Kidney (tissue), 22 donors: ENCODE measurements at places on chromosomes 11 and 22. TPM values are rescaled to one million over a fixed set of nuclear protein-coding genes. Genes with fewer than 3 reads are reported as not detected.

DNA sequence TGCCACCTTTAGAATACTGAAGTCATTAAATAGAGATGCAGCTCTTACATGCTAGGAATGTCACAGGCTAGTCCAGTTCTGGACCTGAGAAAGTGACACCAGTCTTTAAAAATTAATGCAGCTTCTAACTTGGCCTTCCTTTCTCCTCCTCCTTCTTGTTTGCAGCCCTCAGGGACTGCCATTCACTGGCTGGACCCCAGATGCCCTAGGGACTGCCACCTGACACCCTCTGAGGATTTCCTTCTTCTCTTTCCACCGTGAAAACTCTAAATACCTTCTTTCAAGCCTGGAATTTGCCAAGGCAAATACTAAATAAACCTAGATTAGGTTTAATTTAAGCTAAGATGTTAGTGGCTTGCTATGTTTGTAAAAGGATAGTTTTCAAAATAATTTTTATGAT, 78.4 kb downstream of the MUC15 start:
- DNase-seq = no peak

GRCh38 chr11:2583605-2583958, 116.2 kb downstream of the KCNQ1OT1 start:
- DNase-seq = peak; percentile 68

DNA sequence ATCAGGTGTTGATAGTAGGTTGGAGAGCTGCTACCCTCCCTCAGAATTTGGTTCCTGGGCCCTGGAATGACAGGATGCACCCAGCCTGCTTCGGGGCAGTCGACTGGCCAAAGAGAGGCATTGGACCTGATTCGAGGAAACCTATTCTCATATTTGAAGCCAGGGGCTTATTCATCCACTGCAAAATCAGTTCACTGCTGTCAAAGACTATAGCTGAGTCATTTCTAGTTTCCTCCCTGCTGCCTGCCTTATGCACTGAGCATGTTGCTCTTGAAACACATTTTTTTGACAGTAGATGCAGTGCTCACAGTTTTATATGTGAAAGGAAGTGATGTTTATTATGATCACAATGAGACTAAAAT, 565.4 kb downstream of the ETS1 start:
- no peak for DNase-seq

TIMM8B gene
- 51.3 TPM for total RNA-seq

GRCh38 chr11:108863528-108863927, 198.7 kb downstream of the DDX10 start:
- DNase-seq = no peak

SLC1A2 gene
- 0.28 TPM for total RNA-seq

OR56B4 gene
- not detected for total RNA-seq

DNA sequence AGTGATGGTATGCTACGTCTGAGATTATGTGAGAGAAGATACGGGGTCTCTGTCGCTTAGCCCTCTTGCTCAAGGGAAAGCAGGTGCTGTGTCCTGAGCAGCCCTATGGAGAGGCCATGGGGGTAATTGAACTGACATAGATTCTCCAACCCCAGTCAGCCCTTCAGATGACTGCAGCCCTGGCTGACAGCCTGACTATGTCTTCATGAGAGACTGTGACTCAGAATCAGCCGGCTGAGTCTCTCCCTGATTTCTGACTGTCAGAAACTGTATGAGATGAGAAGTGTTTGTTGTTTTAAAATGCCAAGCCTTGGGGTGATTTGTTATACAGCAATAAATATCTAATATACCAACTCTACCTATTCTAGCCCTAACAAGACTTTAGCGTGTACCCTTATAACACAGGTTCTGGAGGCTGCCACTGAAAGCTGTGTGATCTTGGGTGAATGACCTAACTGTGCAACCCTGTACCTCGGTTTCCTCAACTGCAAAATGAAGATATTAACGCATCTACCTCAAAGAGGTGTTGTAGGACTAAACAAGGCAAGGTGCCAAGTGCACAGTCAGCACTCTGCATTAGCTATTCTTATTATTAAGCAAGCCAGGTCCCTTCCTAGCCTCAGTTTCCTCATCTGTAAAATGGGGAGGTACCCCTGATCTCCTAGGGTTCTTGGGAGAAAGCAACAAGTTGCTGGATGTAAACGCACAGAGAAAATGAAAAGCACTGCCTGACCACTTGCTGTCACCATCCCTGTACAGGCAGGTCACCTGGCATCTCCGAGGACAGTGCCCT, 24.9 kb downstream of the SLC43A1 start:
- DNase-seq = no peak

GRCh38 chr11:15724601-15725000, 609.9 kb downstream of the INSC start:
- DNase-seq = peak; percentile 42

DNA sequence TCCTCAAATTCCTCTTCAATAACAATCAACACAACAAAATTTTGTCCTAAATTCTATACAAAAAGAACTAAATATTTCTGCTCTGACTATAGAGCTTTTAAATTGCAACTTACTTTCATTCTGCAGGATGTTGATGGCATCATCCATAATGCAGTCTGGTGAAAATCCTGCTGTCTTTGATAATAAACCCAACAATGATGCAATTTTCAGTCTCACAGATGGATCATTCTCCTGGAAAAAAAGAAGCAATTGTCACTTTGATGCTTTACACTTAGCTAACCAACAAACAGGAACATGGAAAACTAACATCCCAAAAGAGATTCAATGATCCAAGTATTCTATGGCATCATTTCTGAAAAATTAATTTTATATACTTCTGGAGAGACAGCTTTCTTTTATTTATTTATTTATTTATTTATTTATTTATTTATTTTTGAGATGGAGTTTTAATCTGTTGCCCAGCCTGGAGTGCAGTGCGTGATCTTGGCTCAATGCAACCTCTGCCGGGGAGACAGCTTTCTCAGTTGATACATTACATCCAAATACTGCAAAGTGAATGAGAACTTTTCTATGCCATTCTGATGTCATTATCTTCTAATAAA, 13.0 kb downstream of the INTS4 start:
- no peak for DNase-seq

DNA sequence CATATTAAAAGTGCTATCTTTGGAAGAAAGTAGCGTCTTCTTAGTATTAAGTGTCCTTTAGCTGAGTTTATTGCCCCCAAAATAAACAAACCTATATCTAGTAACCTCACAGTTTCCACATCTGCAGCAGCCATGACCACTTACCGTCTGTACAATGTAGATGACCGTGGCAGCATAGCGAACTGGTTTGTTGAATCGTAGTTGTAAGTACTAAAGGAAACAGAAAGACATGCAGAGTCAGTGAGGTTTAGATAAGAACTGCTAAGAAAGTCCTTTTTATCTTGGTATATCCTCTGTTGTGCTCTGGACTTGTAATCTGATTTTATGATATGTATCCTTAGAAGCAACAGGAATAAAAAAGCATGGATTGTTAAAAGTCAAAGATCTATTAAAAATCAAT, 9.4 kb downstream of the SLC5A12 start:
- no peak for DNase-seq

PGA5 gene
- 0.35 TPM for total RNA-seq

IRAG1 gene
- 38.1 TPM for total RNA-seq

DNA sequence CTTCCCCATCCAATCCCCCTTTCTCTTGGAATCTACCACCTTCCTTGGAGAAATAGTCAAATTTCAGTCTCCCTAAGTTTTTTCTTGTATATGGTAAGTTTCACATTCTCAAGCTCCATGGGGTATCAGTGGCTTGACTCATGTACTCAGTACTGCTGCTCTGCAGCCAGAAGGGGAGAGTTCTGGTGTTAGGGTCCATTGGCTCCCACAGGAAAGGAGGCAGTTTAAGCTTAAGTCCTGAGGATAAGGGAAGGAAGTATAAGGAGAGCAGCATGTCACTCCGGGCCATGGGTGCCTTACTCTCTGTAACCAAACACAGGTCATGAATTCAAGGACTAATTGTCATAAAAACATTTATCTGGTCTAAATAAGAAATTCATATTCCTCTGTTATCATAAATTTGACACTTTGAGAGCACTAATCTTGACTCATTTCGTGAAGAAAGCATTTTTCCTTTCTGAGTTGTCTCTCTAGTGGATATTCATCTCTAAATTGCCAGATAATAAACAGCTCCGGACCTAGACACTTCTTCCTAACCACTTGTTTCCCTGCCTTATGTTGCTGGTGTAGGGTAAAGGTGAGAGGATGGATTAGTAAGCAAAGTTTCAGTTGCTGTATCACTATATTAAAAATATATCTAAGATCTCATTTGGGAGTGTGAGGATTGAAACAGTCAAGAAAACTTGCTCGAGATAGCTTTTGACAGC, 20.1 kb upstream of the SORL1 start:
- DNase-seq = no peak

DDIAS gene
- total RNA-seq = 1.4 TPM

DNA sequence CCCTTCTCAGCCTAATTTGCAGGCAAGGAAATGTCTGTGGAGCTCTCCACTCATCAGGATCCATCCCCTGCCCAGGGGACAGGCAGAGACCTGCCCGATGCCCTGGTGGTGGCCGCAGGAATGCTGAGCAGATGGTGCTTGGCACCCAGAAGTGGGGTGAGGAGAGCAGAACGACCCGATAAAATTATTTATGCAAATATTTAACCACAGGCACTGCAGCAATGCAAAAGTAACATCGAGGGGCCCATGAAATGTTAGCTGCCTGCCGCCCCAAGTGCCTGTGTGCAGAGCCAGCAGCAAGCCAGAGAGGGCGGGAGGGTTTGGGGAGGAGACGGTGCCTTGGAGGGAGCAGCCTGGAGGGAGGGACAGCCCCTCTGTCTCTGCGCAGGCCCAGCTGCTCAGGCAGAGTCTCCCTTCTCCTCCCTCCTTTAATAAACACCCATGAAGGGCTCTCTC, 205.5 kb downstream of the CTTN start:
- DNase-seq = peak; percentile 63

EML3 gene
- total RNA-seq = 83.3 TPM

DNA sequence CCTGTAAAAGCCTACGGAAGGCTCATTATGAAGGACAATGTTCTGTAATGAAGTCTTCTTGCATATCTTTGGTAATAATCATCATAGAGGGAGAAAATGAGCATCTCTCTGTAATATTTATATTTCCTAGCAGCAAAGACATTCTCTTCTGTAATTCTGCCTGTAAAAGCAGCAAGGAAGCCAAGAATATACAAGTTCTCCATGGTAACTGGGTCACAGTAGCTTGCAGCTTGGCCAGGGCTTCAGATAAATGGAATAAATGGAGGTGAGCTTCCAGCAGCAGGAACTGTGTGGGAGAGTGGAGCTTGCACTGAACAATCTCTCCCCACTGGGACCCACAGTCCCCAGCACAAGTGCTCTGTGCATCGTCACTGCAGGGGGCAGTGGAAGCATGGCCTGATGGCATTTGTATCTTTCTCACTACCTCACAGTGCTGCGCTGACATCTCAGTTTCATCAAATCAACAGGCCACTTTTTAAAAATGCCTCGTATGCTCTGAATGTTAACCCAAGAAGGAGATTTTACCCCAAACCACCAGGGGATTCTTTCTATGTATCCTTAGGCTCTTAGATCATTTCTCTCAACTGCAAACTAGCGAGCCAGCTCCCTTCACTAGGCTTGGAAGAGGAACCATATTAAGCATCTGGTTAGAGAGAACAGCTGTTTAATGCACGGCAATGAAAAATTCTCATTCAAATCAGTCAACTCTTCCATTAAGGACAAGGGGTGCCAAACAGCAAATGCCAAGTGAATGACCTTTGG, 1059.7 kb downstream of the OPCML start:
- no peak for DNase-seq

CRYBA4 gene
- 0.41 TPM for total RNA-seq

- DNase-seq = no peak
Observed at GRCh38 chr22:38136607-38137006, 26.1 kb upstream of the BAIAP2L2 start.

GRCh38 chr11:78815831-78816230, 241.2 kb upstream of the NARS2 start:
- DNase-seq = no peak
